ENCODE measurements at places on chromosomes 5 and 9.

- H3K27me3 ChIP-seq, result no peaks in the 10 kb centered on the region
- peaks cover 7% of the 10 kb centered on the region for H3K36me3 ChIP-seq
- no peak for DNase-seq
- no peak overlapping the region for H3K4me3 ChIP-seq
- H3K4me1 ChIP-seq, result peaks cover 42% of the 10 kb centered on the region
- no peak overlapping the region for H3K27ac ChIP-seq
Measured at GRCh38 chr9:37236822-37237221, 116.4 kb downstream of the ZCCHC7 start.

DNA sequence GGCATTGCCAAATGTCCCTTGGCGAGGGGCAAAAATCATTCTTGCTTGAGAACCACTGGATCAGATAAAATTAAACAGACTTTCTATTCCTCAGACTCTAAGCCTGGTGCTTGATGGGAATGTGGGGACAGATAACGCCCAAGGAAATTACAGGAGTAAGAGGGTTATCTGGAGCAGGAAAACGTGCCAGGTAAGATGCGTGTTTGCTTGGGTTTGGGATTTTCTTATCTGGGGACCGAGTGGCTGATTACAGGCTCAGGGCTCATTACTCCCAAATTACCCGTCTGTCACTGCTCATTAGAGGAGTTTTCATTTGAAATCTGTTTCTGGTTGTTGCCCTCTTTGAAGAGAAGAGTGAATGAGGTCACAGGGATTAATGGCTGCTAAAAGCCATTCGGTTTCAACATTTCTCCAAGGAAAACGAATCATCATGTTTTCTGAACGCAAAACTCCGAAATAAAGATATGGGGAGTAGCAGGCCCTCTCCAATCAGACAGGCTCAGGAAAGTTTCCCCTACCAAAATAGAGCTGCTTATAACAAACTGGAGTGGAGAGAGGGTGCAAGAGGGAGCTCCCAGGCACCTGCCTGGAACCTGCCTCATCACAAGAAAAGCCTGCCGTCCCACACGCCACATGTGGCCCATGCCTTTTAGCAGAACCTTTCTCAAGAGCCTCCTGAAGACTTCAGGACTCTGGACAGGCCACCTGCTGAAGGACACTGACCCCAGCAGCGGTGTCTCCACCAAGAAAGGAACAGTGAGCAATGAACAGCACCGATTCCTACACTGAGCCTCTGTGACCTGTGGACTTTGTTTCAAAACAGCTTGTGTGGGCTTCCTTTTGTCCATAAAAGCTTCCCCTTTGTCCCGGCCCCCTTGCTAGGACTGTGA lies 136.4 kb downstream of the ICE1 start:
- no peak for DNase-seq
- H3K27me3 ChIP-seq, result peaks cover 39% of the 10 kb centered on the region
- no peak overlapping the region for H3K27ac ChIP-seq
- no peak overlapping the region for H3K4me3 ChIP-seq

DNA sequence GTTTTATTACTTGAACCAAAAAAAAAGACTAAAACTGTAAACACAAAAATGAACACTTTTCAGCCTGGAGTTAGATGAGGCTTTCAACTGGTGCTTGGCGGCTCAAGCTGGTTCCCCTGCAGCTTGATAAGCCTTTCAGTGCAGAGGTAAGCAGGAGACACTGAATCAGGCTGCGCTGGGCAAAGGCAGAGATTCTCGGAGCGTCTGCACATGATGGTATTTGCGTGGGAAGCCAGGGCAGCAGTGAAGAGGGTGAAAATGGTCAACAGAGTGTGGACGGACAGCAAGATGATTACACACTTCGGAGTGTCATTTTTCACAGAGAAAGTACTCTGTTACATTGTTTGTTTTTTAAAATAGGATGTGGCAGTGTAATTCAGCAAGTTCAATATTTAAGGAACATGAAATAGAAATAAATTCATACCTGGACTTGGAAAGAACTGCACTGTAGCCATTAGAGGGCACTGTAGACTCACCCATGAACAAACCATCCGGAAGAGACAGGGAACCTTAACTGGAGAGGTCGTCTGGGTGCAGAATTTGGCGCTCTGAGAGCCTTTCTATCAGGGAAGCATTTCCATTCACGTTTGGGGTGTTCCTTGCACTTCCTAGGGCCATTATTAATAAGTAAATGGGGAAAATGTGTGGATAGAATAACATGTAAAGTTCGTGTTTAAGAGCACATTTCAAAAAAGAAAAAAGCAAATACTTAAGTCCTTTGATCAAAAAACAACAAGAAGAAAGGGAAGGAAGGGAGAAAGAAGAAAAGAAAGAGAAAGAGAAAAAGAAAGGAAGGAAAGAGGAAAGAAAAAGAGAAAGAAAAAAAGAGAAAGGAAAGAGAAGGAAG lies 69.8 kb downstream of the ICE1 start:
- H3K4me1 ChIP-seq, result peaks cover 13% of the 10 kb centered on the region
- H3K4me3 ChIP-seq, result peak overlapping the region; percentile 57
- DNase-seq, result no peak
- no peaks in the 10 kb centered on the region for H3K27me3 ChIP-seq

GRCh38 chr9:22992780-22993179 lies 546.2 kb downstream of the DMRTA1 start:
- DNase-seq, result no peak
- no peak overlapping the region for H3K4me3 ChIP-seq
- no peaks in the 10 kb centered on the region for H3K4me1 ChIP-seq
- no peaks in the 10 kb centered on the region for H3K36me3 ChIP-seq
- H3K27ac ChIP-seq, result no peak overlapping the region
- H3K27me3 ChIP-seq, result no peaks in the 10 kb centered on the region

- no peak for DNase-seq
- no peak overlapping the region for H3K27ac ChIP-seq
- no peak overlapping the region for H3K4me3 ChIP-seq
- no peaks in the 10 kb centered on the region for H3K36me3 ChIP-seq
Measured at GRCh38 chr5:111668477-111669414, 88.2 kb downstream of the NREP start.

DNA sequence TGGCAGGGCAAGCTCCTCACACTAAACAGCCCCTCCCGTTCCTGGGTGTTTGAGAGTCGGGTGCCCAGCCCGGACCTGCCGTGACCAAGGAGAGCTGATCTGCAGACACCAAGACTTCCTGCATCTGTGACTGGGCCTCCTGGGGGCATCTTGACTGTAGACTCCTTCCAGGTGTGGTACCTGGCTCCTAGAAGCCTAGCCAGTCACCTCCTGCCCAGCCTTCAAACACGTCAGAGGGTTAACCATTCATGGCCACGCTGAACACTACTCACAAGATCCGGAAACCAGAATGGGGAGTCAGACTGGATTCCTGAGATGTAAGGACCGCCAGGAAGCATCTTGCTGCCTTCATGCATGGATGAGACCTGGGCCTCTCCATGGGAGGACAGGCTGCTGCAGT lies 3.7 kb upstream of the LCN2 start:
- H3K4me3 ChIP-seq, result no peak overlapping the region
- H3K27me3 ChIP-seq, result no peaks in the 10 kb centered on the region
- H3K36me3 ChIP-seq, result no peaks in the 10 kb centered on the region
- no peak for DNase-seq

- H3K27me3 ChIP-seq, result peaks cover 45% of the 10 kb centered on the region
- peak overlapping the region; percentile 42 for H3K4me3 ChIP-seq
- DNase-seq, result peak; percentile 32
- H3K36me3 ChIP-seq, result peaks cover 1% of the 10 kb centered on the region
- H3K4me1 ChIP-seq, result peaks cover 32% of the 10 kb centered on the region
- no peak overlapping the region for H3K27ac ChIP-seq
Measured at GRCh38 chr9:117825609-117826347, 121.6 kb downstream of the TLR4 start.

DNA sequence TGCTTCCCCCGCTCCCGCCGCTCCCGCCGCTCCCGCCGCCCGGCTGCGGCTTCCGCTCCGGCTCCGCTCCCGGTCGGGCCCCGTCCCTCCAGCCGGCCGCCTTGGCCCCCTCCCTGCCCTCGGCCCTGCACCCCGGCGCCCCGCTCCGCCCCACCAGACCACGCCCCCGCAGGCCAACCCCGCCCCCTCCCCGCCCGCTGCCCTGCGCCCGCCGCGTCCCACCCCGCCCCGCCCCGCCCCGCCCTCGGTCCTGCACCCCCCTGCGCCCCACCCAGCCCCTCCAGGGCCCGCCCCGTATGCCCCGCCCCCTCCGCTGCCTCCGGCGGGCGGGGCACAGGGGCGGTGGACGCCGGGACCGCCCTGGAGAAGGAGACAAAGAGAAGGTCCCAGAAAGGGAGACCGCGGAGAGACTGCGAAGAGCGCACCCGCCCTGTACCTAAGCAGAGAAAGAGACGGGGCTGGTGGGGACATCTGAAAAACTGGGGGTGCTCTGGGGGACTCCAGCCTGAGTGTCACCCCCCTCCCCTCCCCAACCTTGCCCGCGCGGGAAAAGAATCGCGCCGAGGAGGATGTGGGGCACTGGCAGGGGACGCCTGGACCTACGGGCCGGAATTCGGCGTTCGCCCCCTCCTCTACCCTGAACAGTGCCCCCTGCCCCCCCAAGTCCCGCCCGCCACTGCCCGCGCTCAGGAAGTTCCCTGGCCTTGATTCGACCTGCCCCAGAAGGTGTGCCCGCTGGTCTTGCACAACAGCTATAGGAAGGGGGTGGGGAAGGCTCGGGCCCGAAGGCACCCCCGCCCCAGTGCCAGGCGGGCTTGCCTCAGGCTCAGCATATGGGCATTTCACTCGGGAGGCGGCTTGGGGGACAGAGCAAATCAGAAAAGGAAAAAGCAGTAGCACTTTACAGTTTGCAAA lies 42.8 kb upstream of the STXBP1 start:
- peaks cover 2% of the 10 kb centered on the region for H3K36me3 ChIP-seq
- DNase-seq, result peak; percentile 42
- H3K27ac ChIP-seq, result peak overlapping the region; percentile 76
- peaks cover 20% of the 10 kb centered on the region for H3K4me1 ChIP-seq
- no peaks in the 10 kb centered on the region for H3K27me3 ChIP-seq

GRCh38 chr9:136787690-136788400 lies 3.3 kb upstream of the TMEM141 start:
- peaks cover 10% of the 10 kb centered on the region for H3K36me3 ChIP-seq
- no peak overlapping the region for H3K4me3 ChIP-seq
- DNase-seq, result peak; percentile 52
- no peaks in the 10 kb centered on the region for H3K27me3 ChIP-seq
- no peak overlapping the region for H3K27ac ChIP-seq

All from central memory CD8-positive, alpha-beta T cell (primary cell).